ENCODE measurements at places on chromosomes 16 and 17.

- DNase-seq, result no peak
Measured at GRCh38 chr16:51030516-51030915, 120.6 kb downstream of the SALL1 start.

DNA sequence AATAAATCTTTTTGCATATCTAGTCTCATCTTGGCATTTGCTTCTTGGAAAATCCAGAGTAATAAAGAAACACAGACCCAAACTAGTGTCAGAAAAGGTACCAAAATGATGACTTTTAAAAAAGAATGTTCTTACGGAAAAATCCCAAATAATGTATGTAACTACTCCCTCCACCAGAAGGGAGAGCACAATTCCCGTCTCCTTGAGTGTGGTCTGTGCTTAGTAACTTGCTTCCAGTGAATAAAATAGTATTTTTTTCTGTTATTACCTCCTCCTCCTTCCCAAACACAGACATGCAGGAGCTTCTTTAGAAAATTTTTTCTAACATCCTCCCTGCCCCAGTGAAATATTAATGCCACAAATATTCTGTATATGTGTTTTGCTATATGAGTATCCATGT, 358.1 kb downstream of the ZFHX3 start:
- no peak for DNase-seq

DNA sequence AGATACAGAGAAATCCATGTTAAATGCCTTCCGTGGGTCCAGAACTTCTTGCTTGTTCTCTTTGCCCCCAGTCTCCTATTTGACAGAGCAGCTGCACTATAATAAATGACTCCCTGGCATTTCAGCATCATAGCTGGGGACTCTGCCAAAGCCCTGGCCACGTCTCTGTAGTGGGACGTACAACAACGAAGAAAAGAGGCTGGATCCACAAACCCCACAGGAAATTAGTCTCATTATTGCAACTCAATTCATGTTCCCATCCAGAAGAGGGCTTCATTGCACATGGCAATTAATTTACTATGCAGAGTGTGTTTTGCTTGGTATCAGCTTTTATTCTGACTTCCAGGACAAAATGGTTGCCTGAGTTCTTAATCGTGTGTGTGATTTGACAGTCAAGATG, 121.3 kb downstream of the CDH13 start:
- DNase-seq, result no peak

- DNase-seq, result peak; percentile 91
Measured at GRCh38 chr17:47970725-47971499, at the start of gene CDK5RAP3. Gene CDK5RAP3 (plus strand): TSS chr17:47971113. CDS start chr17:47971147, 34 bp downstream.

GRCh38 chr17:54426296-54426886, 474.3 kb upstream of the TOM1L1 start:
- no peak for DNase-seq

- no peak for DNase-seq
Measured at GRCh38 chr17:30275911-30276310, 15.8 kb downstream of the BLMH start.

DNA sequence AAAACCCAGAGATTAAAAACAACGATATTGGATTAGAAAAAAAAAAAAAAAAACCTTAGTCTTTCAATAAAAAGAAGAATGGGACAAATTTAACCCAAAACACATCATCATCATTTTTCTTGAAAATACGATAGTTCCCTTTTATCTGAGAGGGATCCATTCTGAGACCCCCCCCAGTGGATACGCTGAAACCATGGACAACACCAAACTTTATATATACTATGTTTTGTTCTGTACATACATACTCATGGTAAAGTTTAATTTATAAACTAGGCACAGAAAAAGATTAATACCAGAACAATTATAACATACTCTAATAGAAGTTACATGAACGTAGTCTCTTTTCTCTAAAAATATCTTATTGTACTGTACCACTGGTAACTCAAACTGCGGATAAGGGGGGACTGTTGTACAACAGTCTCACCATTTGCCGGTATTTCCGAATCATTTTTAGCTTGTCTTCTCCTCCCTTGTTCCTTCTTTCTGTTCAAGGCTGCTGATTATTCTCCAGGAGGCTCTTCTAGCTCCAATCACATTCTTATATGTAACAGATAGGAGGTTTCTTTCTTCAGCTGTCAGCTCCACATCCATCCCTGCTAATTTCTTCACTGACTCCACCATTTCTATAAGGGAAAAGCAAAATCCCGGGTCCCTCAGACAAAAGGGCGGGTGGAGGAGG, 37.0 kb downstream of the RNF135 start:
- DNase-seq, result no peak

GRCh38 chr16:11542069-11542744, 44.5 kb downstream of the LITAF start:
- no peak for DNase-seq

GRCh38 chr16:12685806-12686205, 117.9 kb downstream of the CPPED1 start:
- no peak for DNase-seq
